ENCODE measurements at places on chromosomes 6 and 20.

GRCh38 chr20:51350941-51351631 is 191.4 kb downstream of the NFATC2 start:
- DNase-seq: no peak

GRCh38 chr20:3614466-3614865 is 48.7 kb downstream of the GFRA4 start:
- DNase-seq: no peak

GRCh38 chr6:147103694-147104093 is 100.5 kb upstream of the STXBP5 start:
- DNase-seq: no peak

GRCh38 chr20:33257237-33257636 is 21.4 kb downstream of the BPIFA1 start:
- DNase-seq: no peak

GRCh38 chr6:45921691-45922281 is 93.9 kb downstream of the CLIC5 start:
- no peak for DNase-seq

Measured in hypothalamus (tissue), 51 donors.